Stimulated activated CD4-positive, alpha-beta T cell treated with anti-CD3 and anti-CD28 coated beads, Interleukin-15, amount 100 ng/mL, for 24 hours (primary cell): ENCODE measurements at places on chromosomes 12 and 14.
A peak's percentile ranks its signal among the peaks of the same experiment; 100 is the strongest.

GRCh38 chr14:96793547-96793946 lies 3.6 kb upstream of the VRK1 start:
- DNase-seq = no peak

GRCh38 chr14:30982533-30982932 lies 42.9 kb upstream of the AP4S1 start:
- DNase-seq = no peak

DNA sequence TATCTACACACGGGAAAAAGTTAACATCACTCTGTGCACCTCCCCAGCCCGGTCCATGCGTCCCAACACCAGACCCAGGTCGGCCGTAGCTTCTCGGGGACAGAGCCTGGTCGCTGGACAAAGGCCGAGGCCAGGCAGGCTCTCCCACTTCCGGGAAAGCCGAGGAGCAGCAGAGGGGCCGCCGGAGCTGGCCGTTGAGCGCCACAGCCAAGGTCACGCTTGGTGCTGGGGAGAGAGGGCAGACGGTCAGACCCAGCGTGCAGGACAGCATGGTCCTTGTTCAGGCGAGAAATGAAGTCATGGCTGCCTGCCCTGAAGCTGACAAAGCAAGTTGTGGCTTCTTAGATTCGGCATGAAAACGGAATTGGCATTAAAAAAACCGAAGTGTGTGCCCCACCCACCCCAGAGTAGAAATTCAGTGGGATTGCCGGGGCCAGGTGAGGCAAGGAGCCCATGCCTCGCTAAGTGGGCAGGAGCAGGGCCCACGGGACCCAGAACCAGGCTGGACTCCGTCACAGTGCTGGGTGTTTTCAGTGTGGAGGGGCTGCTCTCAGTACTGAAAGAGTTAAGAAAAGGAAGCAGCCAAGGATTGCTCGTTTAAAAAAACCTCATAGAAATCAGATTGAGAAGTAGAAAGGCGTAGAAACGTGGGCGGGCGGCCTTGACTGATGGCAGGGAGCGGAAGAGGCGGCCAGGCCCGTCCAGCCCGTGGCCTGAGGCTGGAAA lies 4.3 kb downstream of the ARL6IP4 start:
- no peak for DNase-seq

GRCh38 chr12:6899837-6900519 lies 4.6 kb upstream of the LRRC23 start:
- DNase-seq = peak; percentile 39

GRCh38 chr14:81459912-81460311 lies 59.8 kb upstream of the STON2 start:
- DNase-seq = no peak

GRCh38 chr12:22860926-22861325 lies 236.0 kb downstream of the ETNK1 start:
- no peak for DNase-seq

GRCh38 chr14:56224691-56225681 lies 106.8 kb downstream of the PELI2 start:
- DNase-seq = no peak

DNA sequence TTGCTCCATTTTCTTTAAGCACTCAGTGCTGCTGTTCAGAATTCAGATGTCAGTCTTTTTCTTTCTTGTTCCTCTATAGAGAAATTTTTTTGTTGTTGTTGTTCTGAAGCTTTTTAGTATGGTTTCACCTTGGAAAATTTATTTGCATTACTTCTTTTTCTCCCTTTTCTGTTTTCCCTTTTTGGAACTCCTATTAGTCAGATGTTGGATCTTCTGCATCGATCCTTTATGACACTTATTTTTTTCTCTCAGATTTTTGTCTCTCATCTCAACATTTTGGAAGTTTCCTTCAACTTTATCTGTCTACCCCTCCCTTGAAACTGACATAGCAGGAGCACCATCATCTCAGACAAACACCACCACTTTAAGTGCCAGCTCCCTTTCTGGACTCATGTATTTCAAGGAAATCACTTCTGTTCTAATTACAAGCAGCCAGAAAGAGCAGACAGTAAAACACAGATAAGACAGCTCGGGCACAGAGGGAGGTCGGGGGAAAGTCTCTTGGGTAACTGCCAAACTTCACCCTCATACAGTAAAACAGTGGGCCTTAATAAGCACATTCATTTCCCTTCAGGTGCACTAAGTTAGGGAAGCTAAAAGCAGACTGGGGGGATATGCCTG lies 222.7 kb upstream of the PLXNC1 start:
- DNase-seq = no peak

DNA sequence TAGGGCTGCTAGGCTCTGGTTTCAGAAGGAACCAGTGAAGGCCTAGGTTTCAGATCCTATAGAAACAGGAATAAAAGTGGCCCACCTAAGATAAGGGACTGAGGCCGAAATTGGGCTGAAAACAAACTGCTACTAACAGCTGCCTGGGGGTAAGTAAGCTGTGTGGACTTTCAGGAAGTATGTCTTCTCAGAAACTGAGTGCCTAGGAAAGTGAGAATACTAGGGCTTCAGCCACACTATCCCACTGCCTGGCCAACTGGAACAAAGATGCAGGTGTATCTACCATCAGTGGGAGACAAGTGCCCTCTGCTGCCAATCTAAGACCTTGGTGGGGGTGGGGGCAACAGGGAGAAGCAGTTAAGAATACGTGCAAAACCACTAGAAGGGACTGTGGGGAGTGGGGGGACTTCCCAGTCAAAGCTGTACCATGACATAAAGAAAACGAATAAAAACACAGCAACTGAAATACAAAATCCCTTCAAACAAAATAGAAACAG lies 82.5 kb downstream of the MED13L start:
- DNase-seq = peak; percentile 71

DNA sequence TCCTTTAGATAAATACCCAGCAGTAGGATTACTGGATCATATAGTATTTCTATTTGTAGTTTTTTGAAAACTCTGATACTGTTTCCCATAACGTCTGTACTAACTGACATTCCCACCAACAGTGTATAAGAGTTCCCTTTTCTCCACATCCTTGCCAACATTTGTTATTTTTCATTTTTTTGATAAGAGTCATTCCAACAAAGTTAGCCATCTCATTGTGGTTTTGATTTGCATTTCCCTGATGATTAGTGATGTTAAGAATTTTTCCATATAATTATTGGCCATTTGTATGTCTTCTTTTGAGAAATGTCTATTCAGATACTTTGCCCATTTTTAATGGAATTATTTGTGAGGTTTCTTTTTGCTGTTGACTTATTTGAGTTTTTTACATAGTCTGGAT lies 486.0 kb downstream of the FLRT2 start:
- DNase-seq = no peak

- no peak for DNase-seq
Observed at GRCh38 chr12:81705586-81705985, 53.6 kb downstream of the PPFIA2 start.

GRCh38 chr12:14442221-14442881 lies 76.9 kb downstream of the ATF7IP start:
- no peak for DNase-seq

DNA sequence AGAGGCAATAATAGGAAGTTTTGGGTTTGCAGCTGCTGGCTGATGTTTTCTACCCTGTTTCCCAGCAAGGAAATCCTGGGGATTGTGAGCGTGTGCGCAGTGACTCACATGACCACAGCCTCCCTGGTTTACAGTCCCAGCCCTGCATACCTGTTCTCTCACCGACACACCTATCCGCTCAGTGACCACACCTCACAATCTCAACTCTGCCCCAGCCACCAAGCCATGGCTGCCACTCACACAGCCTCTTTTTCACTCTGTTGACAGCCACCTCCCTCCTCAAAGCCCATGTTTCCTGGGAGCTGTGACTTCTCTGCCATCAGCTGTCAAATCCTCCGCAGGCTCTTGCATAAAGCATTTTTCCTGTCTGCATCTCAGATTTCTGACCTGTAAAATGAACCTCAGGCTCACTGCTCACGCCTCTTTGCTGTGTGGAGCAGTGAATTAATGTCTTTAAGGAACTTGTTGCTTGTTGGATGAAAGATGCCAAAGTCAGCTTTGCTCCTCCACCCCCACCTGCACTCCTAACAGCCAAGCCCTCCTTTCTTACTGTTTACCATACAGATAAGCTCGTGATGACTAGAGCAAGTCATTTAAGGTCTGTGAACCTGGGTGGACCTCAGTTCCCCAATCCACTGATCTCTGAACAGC lies 43.5 kb downstream of the B4GALNT3 start:
- no peak for DNase-seq

- no peak for DNase-seq
Observed at GRCh38 chr12:74790931-74791330, 253.3 kb downstream of the ATXN7L3B start.

GRCh38 chr12:6233121-6233971 lies 33.1 kb downstream of the CD9 start:
- DNase-seq = no peak

GRCh38 chr12:52627395-52628110 lies 9.2 kb upstream of the KRT73 start:
- DNase-seq = no peak

- no peak for DNase-seq
Observed at GRCh38 chr14:80988735-80989429, 33.5 kb downstream of the TSHR start.

DNA sequence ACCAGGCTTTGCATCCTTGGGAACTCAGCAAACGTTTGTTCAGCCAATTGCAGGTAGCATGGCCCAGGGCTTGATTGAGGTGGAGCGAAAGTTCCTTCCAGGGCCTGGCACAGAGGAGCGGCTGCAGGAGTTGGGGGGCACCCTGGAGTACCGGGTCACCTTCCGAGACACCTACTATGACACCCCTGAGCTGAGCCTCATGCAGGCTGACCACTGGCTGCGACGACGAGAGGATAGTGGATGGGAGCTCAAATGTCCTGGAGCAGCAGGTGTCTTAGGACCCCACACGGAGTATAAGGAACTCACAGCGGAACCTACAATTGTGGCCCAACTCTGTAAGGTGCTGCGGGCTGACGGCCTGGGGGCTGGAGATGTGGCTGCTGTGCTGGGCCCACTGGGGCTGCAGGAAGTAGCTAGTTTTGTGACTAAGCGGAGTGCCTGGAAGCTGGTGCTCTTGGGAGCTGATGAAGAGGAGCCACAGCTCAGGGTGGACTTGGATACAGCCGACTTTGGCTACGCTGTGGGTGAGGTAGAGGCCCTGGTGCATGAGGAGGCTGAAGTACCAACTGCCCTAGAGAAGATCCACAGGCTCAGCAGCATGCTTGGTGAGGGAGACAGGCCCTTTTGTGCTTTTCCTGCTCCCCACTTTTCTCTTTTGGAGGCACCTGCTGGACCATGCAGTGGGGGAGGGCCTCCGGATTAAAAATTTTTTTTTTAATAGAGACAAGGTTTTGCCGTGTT lies 799 bp downstream of the THTPA start:
- DNase-seq = peak; percentile 25

- no peak for DNase-seq
Observed at GRCh38 chr14:102988054-102988453, 65.6 kb downstream of the AMN start.

DNA sequence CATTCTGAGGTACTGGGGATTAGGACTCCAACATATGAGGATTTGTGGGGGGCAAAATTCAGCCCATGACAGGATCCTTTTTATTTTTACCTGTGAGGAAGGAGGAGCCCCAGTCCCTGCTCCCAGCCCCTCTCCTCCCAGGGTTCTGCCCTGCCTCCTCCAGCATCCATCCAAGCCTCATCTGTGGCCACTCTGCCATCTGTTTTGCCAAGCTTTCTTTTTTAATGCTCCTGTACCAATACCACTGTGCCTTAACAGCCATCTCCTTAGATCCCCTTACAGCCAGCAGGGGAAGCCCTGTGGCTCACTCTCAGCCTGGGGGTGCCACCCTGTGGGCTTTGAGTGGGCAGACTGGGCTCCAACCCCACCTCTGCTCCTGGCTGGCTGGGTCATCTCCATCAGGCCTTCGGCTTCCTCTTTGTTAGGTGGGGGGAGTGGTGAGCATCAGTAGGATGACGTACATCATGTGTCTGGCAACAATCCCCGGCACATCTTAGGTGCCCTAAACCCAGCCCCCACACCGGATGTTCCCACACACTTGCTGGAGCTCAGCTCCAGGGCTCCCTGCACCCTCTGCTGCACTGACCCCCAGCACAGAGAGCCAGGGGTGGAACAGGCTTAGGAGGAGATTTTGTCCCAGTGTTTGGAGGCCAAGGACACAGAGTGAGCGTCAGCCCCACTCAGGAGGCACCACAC lies 40.2 kb downstream of the CYP46A1 start:
- no peak for DNase-seq

GRCh38 chr12:71250166-71250565 lies 92.4 kb upstream of the TSPAN8 start:
- no peak for DNase-seq

DNA sequence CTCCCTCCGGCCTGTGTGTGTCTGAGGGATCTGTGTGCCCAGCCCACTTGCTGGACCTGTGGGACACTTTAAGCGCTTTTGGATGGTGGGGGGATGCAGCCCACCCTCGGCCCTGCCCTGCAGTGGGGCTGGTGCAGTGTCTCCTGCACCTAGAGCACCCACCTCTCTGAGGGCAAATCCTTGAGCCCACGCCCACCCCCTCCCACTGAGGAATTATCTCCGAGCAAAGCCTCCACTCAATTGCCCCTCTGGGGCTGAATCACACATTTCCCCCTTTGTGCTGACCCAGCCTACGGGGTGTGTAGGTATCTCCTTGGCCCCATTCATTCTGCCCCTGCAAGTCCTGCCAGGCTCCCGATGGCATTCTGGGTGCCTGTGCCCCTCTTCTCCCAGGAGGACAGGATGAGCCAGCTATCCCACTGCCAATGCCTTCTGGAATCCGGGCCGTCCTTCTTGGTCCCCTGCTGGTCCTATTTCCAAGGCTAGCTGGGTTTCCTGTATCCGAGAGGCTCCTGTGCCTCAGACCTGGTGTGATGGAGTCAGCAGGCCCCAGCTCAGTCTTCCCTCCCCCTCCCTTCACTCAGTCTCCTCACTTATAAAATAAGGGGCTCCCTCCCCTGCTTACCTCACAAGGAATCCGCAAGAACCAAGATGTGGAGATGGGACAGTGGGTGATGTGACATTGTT lies 48.9 kb downstream of the ERH start:
- DNase-seq = no peak

GRCh38 chr14:68468437-68469207 lies 324.2 kb downstream of the ZFP36L1 start:
- DNase-seq = peak; percentile 56

- DNase-seq = no peak
Observed at GRCh38 chr12:48903363-48903981, 21.8 kb downstream of the FKBP11 start.

DNA sequence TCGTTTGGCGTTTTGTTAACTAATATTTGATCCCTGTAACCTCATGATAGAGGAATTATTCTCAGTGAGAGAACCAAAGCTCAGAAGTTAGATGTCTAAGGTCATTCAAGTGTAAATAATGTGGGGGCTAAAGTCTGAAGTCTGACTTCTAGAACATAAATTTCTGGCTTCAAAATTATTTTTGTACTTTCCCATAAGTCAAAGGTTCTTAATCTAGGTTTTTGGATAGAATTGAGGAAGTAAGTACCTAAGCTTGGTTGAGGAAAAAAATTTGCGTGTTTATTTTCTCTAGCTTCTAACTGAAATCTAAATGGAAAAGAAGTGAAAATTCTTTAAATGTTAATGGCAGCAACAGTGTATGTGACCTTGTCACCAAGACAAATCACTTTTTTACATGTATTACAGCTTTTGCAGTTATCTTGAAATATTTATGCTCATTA lies 2.3 kb downstream of the LARP4 start:
- no peak for DNase-seq

- DNase-seq = no peak
Observed at GRCh38 chr12:41162461-41162860, 25.7 kb upstream of the PDZRN4 start.
